ENCODE measurements at places on chromosomes 1 and 21.

DNA sequence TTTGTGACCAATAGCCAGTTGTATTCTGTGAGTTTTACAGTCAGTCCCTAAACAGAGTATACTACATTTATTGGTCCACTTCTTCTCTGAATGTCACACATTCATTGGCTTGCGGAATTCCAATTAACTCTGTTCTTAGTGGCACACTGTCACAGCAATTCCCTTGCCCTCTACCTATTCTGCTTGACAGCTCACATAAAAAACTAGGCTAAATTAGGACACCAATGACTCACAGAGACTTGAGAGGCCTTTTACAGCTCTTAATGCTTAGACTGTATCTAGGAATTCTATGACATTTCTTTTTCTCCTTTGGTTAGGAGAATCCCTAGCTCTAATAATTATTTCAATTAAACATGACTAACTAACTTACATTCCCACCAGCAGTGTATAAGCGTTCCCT, 104.1 kb downstream of the NEGR1 start:
- no peak for DNase-seq

DNA sequence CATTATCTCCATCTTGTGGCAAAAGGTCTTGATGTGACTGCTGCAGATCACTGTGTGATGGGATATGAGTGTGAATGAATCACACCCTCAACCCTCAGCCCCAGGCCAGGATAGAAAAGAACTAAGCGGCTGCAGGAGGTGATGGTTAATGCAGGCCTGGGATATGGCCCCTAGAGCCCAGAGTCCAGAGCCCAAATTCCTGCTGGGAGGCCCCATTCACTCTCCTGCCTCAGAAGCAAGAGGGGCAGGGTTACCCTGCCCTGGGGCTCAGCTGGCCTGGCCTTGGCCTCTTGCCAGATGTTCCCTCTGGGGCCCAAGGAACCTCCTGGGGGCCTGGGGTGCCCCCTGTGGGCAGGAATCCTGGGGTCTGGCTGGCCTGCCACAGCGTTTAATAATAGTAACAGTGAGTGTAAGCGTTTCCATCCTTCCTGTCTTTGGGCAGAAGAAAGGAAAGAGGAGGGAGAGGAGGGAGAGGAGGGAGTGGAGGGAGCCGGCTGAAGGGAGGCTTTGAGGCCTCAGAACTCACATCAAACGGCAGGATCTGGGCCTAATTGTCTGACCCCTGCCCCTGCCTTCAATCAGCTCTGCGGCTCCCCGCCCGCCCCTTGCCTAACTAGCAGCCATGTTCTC, 26.2 kb downstream of the DMAP1 start:
- DNase-seq: no peak

DNA sequence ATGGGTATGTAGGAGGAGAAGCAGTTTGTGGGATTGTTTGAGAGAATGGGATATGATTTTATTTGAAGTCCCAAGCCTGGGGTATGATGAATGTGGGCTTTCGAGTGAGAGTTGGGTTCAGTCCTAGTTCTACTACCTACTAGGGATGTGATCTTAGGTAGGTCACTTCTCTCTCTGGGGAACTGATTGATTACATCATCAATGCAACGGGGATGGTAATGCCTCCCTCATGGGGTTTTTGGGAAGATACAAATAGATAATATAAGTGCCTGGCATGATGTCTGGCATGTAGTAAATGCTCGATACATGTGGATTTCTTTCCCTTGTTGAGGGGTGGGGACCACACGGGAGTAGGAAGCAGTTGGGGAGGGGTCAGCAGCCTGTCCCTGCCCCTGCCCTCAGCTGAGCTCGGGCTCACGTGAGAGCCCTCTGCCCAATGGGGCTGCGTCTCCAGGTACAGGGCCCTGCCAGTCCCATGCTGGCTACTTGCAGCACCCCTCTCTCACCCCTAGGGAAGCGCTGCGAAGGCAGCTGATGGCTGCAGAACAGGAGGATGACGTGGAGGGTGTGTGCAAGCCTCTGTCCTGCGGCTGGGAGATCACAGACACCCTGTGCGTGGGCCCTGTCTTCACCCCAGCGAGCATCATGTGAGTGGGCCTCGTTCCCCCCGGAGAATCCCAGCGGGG, 38.7 kb downstream of the AZIN2 start:
- no peak for DNase-seq

DNA sequence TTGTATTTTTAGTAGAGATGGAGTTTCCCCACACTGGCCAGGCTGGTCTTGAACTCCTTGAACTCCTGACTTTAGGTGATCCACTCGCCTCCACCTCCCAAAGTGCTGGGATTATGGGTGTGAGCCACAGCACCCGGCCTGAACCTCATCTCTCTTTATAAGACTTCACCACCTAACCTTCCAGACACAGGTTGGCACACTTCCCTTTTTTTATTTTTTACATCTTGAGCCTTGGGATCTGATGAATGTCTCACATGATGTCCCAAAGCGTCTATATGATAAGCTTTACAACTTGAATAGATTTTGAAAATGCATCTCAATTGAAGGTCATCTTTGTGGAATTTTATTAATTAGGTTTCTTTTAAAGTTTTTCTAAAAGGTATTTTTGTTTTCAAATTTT, 172.4 kb upstream of the IVNS1ABP start:
- DNase-seq: no peak

DNA sequence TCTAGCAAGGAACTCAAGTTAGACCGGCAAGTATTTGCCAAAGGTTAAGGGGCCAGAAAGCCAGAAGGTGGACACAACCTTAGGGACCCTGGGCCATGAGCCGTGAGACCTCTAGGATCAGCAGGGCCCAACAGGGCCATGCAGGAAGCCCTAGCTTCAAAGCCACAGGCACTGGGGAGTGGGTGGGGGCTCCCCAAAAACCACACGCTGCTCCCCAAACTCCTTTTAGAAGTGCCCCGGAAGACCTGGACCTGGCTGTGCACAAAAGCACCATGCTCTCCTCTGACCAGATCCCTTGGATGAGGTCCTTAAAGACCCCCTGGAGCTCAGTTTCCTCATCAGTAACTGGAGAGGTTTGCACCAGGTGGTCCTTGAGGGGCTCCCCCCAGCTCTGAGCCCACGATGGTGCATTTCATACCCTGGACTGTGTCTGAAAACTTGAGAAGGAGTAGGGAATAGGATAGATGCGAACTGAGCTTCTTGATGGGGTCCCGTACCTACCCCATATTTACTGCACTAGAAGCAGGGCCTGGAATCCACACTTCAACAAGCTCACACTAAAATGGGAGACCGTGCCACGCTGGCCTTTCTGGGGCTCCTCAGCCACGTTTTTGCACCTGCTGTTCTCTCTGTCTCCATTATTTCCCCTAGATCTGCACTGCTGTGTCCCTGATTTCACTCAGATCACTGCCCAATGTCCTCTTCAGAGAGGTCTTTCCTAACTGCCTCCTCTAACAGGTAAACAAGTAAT, 40.6 kb upstream of the LBR start:
- DNase-seq: no peak

- no peak for DNase-seq
Observed at GRCh38 chr1:51301844-51302162, 28.6 kb downstream of the TTC39A start.

DNA sequence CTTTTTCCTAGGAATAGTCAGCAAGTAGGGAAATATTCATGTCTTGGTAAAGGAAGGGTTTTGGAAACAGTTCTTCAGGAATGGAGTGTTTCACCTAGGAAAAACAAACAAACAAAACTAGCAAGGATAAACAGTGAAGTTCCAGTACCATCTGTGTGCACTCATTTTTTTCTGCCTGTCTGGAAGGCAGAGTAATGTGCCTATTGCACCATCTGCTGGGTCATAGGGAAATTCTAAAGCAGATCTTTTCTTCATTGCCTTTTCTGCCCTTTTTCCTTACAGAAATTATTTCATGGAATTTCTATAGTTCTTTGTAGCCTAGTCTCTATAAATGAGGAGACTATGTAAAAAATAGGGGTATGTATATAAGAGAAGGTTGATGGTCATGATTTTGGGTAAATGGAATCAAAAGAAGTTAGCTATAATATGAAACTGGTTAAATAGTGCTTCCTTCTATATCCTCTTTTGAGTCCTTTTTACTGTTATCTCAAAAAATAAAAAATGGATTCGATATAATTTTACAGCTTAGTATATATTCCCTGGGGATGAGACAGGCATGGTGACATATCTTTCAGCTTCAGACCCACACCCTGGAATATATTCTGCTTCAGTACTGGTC, 3.4 kb upstream of the HRNR start:
- no peak for DNase-seq

All from stimulated activated CD4-positive, alpha-beta T cell treated with anti-CD3 and anti-CD28 coated beads, Interleukin-1b, Interleukin-23, amount 100 ng/mL, for 1 hour (primary cell).